ENCODE measurements at places on chromosomes 5 and 9.
A peak's percentile ranks its signal among the peaks of the same experiment; 100 is the strongest.

DNA sequence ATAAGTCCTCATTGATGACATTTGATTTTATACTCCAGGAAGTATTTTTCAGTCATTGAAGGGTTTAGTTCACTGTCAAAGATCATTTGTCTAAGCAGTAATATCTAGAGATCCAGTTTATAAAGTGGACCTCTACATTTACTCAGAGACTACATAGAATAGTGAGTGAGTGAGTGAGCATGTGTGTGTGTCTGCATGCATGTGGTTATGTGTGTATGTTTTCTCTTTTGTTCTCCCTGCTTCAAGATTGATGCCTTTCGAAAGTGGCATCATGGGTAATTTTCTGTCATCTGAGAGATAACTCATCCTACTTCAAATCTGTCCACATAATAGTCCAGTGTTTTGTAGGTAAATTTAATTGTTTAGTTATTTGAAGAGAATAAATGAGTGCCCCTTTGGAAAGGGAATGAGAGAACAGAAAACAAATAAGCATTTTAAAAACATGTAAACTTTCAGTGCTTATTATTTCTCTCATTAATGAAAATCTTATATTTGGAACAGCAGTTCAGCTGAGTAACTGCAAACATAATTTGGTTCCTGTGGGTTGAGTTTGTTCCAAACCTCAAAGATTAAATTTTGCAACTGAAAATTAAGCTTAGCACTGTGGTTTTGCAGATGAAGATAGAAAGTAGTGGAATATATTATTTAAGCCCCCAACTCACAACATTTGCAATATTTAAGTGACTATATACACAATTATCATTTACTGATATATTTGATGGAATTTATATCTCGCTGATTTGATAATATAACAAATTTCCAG, 1295.1 kb upstream of the C9orf72 start:
- DNase-seq, result no peak

DNA sequence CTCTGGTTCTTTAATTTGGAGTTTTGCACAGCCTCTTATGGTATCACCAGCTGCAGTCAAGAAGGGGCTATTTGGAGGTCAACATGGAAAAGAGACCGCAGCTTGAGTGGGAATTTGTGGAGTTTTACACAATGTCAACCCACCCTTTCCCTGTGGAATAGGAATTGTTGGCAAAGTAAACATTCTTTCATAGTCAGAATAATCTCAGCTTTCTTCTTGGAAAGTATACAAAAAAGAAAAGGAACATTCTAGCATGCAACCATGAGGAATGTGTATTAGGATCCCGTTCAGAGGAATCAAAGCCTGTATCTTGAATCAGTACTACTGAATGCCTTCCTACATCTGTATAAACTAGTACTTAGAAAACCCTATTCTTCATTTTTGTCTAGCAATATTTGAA, 107.6 kb downstream of the LURAP1L start:
- no peak for DNase-seq

- peak; percentile 47 for DNase-seq
Observed at GRCh38 chr9:137454145-137454596, 5.0 kb downstream of the NSMF start.

GRCh38 chr5:4857761-4858160, 282.4 kb upstream of the ADAMTS16 start:
- DNase-seq, result no peak

DNA sequence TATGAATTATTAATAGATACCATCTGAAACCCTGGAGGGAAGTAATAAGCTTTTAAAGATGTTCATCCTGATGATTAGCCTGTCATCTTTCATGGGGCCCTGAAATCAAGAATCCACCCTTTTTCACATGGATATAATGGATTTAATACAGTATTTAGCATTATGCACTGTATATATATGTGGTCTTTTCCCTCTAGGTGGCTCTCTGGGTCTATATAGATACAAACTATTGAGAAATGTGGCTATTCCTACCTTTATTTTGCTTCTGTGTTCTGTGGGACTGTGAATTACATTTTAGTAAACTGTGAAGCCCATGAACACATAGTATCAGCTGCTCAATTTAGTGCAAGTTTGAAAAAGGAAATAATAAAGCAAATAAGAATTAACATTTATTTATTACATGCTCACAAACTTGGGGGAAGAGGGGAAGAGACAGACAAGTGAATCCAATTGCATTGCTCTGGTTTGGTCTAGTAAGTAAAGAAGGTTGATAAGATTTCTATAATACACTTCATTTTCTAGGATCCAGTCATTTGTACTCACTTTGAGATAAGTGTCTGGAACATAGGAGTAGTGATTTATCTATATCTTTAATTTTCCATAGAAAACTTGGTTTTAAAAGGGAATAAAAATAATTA, 112.2 kb downstream of the SCAMP1 start:
- no peak for DNase-seq

GRCh38 chr5:169569513-169569912, 14.1 kb upstream of the SPDL1 start:
- no peak for DNase-seq

GRCh38 chr5:161513942-161514341, 32.6 kb downstream of the GABRB2 start:
- DNase-seq, result no peak

DNA sequence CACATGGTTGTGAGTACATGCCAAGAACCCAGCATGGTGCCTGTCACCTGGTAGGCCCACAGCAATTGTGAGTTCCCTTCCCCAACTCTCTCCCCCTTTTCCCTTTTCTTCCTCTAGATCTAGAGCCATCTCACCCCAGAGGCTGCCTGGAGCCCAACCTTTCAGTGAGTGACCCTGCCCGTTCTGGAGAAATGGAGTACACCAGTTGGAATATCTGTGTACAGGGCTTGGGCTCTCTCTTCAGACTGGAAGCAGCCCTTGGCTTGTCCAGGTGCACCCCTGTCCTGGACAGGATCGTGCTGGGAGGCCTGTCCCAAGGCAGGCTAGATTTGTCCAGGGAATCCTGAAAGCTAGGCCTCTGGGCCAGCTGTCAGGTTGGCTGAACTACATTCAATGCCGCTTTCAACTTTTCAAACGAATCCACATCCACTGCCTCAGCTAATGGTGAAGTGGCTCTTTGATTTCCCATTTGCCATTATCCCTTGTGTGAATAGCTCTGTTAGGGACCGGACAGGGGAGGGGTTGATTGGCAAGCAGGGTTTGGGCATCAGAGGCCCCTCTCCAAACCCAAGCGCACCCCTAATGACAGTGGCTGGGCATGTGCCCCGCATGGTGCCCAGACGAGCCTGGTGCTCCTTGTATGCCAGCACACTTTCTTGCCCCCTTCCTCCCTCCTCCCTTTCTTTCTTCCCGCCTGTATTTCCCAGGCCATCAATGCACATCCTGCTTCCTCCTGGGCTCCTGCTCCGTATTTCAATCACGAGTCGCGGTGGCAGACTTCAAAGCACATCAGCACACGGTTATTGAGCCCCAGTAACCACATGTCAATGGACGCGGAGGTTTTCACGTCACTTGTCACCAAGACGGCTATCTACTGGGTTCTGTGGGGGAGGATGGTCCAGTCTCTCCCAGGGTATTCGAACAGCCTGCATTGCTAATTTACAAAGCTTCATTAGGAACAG, 211.2 kb downstream of the DAB2IP start:
- DNase-seq, result no peak

DNA sequence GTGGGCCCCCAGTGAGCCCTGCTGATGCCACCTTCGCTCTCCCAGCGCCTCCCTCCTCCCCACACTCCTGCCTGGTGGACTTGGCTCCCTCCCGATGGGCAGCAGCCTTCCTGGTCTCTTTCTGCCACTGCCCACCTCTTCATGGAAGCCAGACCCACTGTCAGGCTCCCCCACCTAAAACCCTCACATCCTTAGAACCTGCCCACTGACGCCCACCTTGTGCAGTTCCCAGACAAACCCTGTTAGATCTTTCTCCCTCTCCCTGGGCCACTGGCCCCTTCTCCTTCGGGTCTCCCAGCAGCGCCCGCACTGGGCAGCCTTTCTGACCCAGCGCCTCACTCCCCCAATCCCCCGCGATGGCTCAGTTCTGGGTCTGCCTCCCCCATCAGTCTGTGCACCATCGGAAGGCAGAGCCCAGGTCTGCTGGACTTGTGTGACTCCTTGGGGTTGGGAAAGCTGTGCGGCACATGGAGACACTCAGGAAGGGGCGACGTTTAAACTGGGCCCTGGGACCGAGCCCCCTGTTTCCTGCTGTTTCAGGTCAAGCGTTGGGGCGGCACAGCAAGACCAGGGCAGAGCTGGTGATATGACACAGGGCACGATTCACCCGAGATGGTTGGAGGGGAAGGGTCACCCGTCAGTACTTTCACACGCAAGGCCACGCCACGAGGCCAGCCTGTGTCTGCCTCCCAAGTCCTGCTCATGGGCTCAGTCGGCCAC, 17.4 kb downstream of the MYMK start:
- no peak for DNase-seq

- DNase-seq, result no peak
Observed at GRCh38 chr5:1936901-1937300, 54.2 kb upstream of the IRX4 start.

DNA sequence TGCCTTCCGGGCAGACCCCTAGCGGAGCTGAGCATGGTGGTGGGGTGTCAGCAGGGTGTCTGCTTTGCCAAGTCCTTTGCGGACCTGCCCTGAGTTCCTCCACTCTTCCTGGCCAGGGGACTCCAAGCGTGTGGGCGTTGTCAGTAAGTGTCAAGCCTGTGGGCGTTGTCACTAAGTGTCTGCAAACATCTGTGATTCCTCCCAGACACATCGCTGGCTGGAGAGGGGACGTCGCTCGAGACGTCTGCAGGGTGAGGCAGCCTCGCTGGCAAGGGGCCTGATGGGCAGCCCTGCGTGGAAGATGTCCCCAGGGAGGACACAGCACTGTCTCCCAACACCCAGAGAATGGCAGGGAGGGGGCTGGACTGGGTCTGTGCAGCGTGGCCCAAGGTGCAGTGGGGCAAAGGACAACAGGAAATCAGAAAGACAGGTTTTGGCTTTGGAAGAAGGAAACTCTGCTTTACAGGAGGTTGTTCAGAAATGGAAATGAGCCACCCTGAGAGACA, 28.8 kb downstream of the ADAMTSL2 start:
- DNase-seq, result no peak

DNA sequence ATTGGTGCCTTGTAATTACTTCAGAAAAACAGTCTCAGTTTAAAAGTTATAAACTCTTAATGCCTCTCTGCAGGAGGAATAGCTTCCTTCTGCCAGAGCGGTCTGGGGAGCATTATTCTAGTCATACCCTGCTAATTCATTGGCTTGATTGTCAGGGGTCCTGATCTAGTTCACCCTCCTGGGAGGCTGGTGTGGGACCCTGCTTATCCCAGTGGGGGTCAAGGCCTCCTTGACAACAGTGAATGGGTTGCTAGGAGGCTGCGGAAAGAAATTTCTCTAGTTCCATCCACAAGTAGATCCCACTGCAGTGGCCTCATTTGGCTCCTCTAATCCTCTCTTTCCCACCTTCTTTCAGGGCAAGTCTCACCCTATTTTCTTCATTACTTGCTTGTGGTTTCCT, 105.7 kb downstream of the TMC1 start:
- no peak for DNase-seq
